ENCODE measurements at places on chromosomes 2 and 18.
A peak's percentile ranks its signal among the peaks of the same experiment; 100 is the strongest.

- DNase-seq, result no peak
Observed at GRCh38 chr2:61995065-61995464, 89.6 kb downstream of the COMMD1 start.

GRCh38 chr18:50099725-50100407 lies 95.1 kb downstream of the MYO5B start:
- DNase-seq, result no peak

DNA sequence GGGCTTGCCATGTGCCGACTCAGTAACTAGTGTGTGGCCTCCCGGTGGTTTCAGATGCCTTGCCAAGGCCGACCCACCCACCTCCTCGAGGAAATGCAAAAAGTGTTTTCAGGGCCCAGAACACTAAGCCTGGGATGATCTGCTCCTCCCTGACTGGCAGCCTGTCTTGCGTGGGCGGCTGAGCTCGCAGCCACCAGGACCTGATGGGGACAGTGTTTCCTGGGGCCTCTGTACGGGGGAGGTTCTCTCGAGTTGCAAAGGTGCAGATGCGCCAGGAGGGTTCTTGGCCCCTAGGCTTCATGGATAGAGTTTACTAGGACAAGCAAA lies 85.2 kb downstream of the GLI2 start:
- DNase-seq, result no peak

- no peak for DNase-seq
Observed at GRCh38 chr2:26483957-26484565, 6.1 kb upstream of the OTOF start.

GRCh38 chr2:237222601-237223041 lies 136.9 kb downstream of the COPS8 start:
- DNase-seq, result no peak

GRCh38 chr2:177669625-177670330 lies 277.2 kb downstream of the AGPS start:
- no peak for DNase-seq

DNA sequence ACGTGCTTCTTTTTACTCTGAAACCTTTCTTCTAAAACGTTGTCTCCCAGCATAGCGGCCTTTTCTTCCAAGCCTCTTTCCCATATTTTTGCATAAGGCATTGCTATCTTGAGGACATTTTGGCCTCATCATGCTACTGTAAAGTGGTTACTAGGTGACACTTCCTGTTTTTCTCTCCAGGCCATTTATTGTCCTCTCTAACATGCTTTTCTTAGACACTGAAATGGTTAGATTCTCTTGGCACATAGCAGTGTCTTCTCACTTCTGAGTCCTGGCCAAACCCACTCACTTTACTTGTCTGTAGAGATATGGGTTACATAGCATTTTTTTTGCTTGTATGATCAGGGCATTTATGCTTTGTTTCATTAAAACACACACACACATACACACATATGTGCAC lies 50.1 kb upstream of the KCNH7 start:
- peak; percentile 16 for DNase-seq

DNA sequence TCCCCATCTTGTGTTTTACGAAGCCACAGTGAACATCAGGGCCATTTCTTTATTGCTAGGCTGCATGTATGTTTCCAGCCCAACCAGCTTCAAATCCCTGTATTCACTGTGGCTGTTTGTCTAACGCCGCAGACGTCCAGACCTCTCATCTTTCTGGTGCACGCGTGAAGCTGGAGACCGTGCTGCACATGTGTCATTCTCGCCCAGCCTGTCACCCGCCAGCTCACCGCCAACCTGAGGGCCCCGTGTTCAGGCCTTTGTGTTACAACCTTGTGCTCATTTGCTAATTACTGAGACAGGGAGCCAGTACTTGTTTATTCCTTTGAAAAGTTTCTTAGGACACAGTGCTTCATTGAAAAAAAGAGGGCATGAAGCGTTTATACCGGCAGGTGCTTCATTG lies 21.4 kb downstream of the SALL3 start:
- no peak for DNase-seq

- DNase-seq, result no peak
Observed at GRCh38 chr2:240999873-241000541, 1.6 kb downstream of the SNED1 start.

Measured in glomerular endothelial cell (primary cell).